SIG-M5 (cell line): ENCODE measurements at places on chromosomes 11 and 22.

DNA sequence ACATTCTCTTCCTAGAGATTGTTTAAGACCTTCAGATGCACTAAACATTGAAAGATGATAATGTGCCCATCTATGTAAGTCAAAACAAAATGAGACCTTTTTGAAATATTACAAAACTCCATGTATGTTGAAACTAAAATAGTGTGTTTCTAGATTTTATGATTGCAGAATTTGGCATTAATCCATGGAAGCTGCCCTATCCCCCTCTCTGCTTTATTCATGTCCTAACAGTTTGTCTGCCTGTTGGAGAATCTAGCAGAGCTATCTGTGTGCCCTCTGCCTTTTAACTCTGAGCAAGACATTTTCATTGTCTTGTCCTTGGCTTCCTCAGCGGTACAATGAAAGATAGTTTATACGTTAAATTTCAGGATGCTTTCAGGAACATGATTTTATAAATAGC lies 105.5 kb downstream of the FAT3 start:
- no peak for DNase-seq

DNA sequence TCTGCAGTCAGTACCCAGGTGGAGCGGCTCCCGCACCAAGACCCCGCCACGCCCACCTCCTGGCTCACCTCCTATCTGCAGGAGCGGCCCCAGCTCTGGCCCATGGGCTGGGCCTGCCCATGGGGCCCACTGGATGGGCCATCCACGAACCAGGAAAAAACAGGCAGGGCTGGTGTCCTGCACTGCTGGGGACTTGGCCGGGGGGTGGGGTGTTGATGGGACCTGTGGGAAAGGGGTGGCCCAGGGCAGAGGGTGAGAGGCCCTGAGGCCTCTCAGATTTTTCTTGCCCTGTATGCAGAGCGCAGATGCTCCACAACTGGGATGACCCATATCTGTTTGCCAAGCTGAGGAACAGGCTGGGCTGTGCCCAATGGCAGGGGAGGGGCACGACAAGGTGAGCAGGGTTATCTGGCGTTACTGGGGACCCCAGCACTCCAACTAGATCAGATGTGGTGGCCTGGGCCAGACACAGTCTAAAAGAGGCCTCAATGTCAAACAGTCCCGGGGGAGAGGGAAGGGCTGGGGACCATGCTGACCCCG lies 2.7 kb upstream of the PIM3 start:
- no peak for DNase-seq

GRCh38 chr11:84855508-84856245 lies 771.5 kb downstream of the DLG2 start:
- DNase-seq = no peak

- DNase-seq = no peak
Observed at GRCh38 chr22:25655371-25655935, 86.5 kb upstream of the MYO18B start.

GRCh38 chr22:19336133-19337075 lies 44.9 kb upstream of the CLTCL1 start:
- no peak for DNase-seq

DNA sequence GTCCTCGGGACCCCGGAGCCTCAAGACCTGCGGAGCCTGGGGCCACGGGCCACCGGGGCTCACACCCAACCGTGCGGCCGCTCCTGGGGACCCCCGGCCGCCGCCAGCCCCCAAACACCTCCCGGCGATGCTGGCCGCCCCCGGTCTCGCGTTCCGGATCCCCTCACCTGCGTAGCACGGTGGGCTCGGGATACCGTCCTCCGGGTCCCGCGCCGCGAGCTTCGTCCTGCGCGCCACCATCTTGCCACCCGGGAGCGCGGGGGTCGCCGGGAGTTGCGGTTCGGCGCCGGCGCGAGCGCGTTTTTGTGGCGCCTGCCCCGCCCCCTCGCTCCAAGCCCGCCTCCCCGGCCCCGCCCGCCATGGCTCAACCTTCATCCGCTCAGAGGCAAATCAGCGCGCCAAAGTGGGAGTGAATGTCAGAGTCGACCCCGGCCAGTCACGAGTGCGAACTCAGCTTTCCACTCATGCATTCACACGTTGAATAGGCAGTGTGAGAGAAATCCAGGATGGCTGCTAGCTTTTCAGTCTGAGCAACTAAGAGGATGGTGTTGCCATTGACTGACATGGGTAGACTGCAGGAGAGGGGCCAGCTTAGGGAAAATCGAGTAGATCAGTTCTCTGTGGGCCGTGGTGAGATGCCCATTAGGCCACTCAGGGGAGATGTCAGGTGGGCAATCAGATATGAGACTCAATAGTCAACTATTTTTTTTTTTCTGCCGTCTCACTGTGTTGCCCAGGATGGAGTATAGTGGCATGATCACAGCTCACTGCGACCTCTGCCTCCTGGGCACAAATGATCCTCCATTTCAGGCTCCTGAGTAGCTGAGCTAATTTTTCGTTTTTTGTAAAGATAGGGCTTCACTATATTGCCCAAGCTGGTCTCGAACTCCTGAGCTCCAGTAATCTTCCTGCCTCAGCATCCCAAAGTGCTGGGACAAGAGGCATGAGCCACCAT lies 28.3 kb downstream of the SERHL2 start:
- DNase-seq = no peak

GRCh38 chr11:118099838-118100556 lies 13.2 kb upstream of the SMIM35 start:
- no peak for DNase-seq

DNA sequence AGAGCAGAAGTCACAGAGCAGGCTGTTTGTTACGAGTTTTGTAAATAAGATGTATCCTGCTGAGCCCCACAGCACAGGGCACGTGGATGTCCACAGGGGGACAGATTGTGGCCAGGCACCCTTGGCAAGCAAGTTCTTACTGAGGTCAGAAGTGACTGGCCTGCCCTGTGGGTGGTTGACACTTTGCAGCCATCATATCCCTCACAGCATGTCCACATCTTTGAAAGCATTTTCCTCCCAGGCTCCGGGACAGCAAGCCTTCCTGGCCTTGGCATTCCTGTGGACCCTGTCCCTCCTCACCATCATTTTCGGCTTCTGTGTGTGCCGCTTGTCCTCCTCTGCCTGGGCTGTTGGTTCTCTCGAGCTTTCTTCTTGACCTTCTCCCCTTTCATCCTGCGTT lies 189.5 kb downstream of the TBC1D22A start:
- DNase-seq = no peak

- DNase-seq = no peak
Observed at GRCh38 chr22:47105085-47105484, 342.6 kb downstream of the TBC1D22A start.

- no peak for DNase-seq
Observed at GRCh38 chr11:61954851-61955421, 4.8 kb downstream of the BEST1 start.

- DNase-seq = no peak
Observed at GRCh38 chr11:22162756-22163155, 30.1 kb upstream of the ANO5 start.

- no peak for DNase-seq
Observed at GRCh38 chr11:34478845-34479663, 34.5 kb downstream of the ELF5 start.

DNA sequence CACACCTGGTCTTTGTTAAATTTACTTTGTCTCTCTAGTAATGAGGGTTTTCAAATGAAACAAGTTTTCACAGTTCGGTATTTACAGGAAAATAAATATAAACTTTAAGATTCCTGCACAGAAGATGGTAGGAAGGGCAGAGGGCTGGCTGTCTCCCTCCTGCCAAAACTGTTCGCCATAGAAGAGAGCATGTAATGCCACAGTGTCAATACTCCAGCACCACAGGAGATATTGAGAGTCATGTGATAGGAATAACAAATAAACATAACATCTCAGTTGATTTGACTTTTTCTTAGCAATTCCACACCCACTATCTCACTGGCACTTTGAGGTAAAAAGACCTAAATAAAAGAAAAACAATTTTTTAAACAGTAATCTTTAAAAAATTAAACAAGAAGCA lies 100.9 kb downstream of the MRTFA start:
- no peak for DNase-seq

DNA sequence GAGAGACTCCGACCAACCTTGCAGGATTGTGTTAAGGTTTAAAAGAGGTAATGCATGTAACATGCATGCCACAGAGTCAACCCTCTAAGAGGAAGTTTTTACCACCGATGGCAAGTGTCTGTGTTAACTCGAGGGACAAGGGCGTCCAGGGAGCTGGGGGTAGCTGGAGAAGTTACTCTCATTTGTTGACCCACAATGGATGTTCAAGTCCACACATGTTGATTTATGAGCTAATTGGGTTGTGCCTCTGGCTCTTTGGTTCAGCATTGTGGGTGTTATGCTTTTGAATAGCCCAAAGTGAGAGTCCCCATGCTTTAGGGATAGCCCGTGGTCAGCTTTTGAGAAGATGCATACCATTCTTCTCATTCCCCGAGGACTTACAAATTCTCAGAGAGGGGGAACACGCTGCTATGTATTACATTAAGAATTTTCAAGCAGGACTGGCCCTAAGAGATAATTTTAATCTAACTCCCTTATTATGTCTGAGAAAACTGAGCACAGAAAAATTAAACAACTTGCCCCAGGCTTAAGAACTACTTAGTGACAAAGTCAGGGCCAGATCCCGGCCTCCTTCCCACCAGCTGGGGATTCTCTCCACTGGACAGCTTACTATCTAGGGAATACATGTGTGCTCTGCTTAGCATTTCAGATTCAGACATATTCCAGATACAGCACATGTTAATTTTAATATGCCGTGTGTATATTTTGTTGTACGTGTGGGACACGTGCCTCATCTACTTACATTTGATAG lies 5.2 kb upstream of the PLET1 start:
- DNase-seq = no peak

DNA sequence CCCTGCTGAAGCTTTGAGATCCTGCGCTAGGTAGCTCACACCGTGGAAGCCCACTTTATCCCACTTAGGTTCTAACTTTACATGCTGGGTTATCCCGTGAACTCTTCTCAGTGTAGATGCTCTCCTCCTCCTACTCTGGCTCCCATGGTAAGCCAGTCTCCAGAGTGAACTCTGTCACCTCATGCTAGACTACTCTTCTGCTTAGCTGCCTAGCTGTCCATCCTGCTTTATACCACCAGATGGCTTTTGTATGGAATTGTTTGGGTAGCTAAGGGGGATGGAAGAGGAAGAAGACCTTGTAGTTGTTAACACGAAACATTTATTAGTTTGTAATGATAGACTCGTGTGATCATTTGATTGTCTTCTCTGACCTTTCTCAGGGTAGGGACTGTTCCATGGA lies 46.8 kb downstream of the EMSY start:
- no peak for DNase-seq

GRCh38 chr22:38782402-38783094 lies 11.4 kb downstream of the DNAL4 start:
- no peak for DNase-seq

DNA sequence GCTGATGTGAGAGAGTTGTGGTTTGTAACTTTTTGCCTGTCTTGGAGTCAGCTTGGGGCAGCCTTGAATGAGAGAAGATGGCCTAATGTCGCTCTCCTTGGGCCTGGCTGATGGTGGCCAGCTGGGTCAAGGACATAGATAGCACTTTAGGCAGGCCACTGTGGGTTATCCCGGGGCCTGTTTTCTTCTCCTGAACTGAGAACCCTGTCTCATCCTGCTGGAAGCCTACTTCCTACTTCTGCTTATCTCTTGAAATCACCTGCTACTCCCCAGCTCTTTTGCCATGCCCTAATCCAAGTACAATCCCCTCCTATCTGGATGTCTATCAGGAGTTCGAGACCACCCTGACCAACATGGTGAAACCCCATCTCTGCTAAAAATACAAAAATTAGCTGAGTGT lies 49.5 kb downstream of the OSBP2 start:
- no peak for DNase-seq

DNA sequence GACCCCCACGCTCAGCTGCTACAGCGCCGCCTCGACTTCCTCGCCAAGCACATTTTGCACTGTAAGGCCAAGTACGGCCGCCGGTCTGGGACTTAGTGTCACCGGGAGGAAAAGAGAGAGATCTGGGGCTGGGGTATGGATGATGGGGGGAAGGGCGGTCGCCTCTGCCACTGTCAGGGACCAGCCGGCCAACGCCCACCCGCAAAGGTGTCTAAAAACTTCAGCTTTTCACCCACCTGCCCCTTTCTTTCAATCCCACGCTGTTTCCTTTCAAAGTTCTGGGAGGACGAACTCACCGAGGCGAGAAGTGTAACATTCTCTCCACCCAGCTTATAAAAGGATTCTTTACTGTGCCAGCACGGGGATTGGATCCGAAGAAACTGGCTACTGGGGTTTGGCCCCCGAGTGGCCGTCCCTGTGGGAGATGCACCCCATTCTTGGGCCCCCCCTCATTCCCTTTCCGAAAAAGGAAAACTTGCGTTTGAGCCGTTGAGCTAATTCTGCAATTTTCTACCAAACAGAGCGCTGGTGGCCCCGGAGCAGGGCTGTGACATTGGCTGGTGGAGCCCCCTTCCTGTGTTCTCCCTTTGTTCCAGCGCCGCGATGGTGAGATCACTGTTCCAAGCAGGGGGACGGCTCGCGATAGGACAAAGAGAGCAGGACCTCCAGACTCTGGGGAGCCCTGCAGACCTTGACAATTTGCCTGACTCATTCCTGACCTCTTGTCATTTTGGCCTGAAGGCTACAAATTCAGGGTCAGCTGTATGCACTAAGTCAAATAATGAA lies 1.8 kb downstream of the FJX1 start:
- DNase-seq = no peak

DNA sequence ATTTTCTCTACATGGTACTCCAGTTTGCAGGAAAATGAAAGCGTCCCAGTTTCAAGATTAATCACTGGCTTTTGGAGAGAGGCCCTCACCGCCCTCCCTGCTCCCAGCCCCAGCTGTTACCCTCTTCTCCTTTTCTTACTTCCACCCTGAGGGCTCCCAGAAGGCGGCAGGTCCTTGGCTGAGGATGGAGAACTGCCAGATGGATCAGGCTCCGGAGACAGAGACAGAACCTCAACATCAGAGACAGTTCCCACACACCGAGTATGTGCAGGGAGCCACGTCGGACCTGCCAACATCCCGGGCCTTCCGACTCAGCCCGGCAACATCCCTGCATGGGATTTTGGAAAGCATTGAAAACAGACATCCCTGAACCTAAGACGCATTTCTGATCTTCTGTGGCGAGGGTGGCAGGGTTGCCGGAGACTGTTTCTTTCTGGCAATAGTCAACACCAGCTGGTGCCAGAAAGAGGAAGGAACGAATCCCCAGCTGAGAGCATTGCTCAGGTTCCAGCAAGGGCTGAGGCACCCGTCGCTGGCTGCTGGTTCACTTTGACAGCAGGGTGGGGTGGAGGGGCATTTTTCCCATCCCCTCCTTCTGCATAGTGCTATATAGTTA lies 467.1 kb downstream of the MIAT start:
- DNase-seq = no peak

DNA sequence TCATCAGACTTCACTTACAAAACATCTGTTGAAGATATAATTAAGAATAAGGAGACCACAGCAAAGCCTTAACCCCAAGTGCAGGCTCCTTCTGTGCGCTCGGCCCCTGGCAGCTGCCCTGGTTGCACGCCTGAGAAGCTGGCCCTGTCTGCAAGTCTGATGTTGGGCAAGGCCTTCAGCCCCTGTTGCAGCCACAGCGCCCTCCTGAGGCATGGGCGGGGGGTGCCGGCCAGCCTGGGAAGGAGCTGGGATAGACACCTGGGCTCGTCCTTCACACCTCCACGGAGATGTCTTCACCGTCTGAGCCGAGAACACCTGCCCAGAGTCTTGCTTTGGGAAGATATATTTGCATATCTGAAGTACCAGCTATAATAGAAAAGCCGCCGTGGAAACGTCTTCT lies 104.1 kb downstream of the MPPED1 start:
- no peak for DNase-seq
